Left lung (tissue), 14 donors: ENCODE measurements at places on chromosomes 12 and 14. TPM values are rescaled to one million over a fixed set of nuclear protein-coding genes. Genes with fewer than 3 reads are reported as not detected.
A peak's percentile ranks its signal among the peaks of the same experiment; 100 is the strongest.

DNA sequence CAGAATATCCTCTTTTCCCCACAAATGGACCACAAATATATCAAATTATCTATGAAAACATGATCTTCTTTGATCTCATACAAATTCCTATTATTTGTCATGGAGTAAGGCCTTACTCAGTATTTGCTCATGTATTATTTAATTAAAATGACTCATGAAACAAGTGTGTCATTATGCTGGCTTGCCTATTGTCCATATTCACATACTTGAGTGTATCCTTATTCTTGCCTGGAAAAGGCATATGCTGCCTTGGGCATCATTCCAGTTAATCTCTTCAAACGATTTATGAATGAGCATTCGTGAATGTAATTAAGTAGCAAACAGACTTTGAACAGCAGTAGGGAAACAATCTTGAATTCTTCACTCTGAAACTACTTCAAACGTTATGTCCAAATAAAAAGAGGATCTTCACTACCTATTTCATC, 22.6 kb upstream of the SNRPF start:
- peak; percentile 21 for DNase-seq

DNA sequence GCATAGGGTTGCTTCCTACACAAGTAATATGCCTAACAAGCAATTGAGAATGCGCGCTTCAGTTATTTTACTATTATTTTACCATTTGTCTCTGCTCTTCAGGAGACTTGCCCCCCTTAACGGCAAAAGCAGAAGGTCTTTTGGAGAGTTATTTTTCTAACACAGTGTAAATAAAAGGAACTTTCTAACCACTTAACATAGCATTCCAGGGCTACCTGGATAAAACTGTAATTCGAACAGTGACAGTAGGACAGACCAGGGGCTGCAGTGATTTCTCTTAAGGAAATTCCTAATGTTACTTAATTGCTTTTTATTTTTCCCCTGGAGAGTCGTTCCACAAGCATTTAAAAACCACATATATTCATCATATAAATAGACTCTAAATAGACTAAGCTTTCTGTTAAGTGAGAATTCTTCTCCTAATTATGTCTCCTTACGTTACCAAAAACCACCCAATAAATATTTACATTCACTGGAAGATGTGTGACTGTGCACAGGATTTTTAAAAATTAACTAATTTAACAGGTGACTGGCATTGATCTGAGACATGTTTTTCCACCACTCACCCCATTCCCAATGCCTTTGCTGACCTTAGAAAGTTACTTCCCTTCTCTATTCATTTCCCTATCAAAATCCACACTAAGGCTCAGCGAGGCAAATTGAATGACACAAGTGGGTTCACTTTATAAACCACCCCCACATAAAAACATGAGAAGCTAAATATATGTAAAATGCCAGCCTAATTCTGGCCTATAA, 72.4 kb downstream of the RNF34 start:
- no peak for DNase-seq

DLK1 gene
- 1.6 TPM for polyA plus RNA-seq

GRCh38 chr14:69838881-69839416, 40.3 kb upstream of the SMOC1 start:
- no peak for DNase-seq

GRCh38 chr12:77049767-77050353, 15.5 kb downstream of the E2F7 start:
- DNase-seq, result peak; percentile 18

GRCh38 chr14:70619708-70620107, 19.3 kb upstream of the MED6 start:
- no peak for DNase-seq

GRCh38 chr12:820336-820735, 68.0 kb downstream of the WNK1 start:
- DNase-seq, result no peak

NINJ2 gene
- polyA plus RNA-seq, result 2.2 TPM

BBOF1 gene
- 12.0 TPM for polyA plus RNA-seq

GRCh38 chr12:46917821-46918220, 92.0 kb upstream of the SLC38A4 start:
- DNase-seq, result no peak

DNA sequence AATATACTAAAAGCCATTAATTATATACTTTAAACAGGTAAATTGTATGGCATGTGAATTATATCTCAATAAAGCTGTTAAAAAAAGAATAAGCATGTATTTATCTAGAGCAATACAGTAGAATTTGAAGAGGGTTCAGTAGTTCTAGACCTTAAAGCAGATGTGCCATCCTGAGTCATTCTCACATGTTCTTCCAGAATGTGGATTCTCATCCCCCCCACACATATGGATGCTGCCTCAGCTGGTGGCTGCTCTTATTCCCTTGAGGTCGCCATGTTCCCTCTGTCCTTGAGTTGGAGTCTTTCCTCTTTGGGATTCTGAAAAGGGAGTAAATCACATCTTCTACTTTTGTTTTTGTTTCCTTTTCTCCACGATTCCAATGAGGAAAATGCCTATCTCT, 321.3 kb downstream of the AEBP2 start:
- no peak for DNase-seq
